NCI-H187 (cell line): ENCODE measurements at places on chromosomes 16 and 17.

DNA sequence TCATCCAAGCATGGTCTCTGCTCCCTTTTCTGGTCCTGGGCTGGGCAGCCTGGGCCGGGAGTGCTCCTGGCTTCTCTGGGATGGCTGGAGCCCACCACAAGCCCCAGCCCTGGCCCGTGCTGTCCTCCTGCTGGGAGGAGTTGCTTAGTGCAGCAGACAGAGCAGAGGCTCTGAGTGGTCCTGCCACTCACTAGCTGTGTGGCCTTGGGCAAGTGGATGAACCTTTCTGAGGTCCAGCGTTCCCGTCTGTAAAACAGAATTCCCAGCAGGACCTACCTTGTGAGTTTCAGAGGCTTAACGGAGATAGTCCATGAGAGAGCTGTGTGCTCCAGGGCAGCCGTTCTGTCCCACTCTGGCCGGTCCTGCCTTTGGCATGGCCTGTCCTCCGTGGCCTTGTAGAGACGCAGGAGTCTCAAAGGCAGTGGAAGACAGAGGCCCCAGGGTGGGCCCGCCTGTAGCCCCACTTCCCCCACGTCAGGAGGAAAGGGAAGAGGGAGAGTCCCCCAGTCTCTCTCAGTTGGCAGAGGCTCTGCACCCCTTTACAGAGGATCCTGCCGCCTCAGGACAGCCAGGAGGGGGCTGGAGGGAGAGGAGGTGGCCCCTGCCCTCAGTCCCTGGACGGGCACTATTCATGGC lies 7.8 kb downstream of the MYO15B start:
- DNase-seq, result no peak

DNA sequence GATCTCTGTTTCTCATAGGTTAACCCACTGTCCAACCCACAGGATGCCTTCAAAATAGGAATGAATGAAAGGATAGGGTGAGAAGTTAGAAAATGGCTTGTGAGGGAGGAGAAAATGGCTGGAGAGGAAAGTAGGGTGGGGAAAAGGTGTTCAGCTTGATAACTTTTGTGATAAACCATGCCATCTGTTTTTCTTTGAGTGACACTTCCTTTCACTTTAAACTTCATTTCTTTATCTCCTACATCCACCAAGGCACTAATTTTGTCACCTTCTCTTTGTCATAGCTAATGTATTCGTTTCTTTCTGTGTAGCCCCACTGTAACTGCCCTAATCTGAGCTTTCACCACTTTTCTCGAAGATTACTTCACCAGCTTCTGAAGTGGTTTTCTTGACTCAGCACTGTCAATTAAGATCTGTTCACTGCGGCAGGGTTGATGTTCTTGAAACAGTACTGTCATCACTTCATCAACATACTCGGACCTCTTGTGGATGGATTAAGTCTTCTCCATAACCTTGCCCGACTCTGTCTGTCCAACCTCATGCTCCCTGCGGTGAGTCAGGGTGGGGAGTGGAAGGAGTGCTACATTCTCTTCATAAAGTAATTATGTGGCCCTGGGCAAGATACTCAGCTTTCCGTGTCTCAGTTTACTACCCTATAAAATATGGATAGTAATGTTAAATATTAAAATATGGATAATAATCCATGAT lies 5.5 kb upstream of the KRT10 start:
- no peak for DNase-seq

DNA sequence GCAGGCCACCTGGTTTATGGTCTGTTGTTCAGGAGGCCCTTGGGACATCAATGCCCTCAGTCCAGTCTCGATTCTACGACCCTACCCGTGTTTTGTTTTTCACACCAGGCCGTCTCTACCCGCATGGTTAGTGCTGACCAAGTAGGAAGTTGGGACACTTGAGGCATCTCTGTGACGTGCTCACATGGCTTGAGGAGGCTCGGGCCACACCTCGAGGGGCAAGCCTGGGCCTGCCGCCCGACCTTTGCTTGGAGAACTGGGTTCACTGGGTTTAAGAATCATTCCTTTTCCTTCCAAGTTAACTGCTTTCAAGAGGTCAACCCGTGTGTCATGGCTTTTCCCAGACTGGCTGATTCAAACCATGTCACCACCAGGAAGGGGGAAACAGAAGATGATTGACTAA lies 86.8 kb downstream of the CMIP start:
- DNase-seq, result no peak

- DNase-seq, result no peak
Observed at GRCh38 chr16:57143149-57143921, 42.5 kb downstream of the PSME3IP1 start.

- no peak for DNase-seq
Observed at GRCh38 chr17:34547453-34548063, 31.8 kb upstream of the TMEM132E start.

DNA sequence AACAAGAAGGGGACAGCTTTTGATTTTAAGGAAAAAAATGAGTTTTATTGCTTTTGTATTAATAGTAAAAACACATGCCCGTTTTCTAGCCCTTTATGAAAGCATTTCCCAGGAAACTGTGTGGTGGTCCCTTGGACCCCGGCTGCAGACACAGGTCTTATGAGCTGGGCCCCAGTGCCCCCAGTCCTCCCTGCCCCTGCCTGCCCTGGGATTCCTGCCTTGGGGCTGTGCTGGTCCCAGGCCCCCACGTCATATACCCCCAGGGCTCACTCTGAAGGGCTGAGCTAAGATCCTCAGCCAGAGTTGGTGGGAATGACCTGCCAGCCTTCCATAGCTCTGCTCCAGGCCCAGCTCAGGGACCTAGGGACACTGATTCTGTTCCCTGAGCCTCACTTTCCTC lies 30.8 kb downstream of the GINS2 start:
- DNase-seq, result no peak

DNA sequence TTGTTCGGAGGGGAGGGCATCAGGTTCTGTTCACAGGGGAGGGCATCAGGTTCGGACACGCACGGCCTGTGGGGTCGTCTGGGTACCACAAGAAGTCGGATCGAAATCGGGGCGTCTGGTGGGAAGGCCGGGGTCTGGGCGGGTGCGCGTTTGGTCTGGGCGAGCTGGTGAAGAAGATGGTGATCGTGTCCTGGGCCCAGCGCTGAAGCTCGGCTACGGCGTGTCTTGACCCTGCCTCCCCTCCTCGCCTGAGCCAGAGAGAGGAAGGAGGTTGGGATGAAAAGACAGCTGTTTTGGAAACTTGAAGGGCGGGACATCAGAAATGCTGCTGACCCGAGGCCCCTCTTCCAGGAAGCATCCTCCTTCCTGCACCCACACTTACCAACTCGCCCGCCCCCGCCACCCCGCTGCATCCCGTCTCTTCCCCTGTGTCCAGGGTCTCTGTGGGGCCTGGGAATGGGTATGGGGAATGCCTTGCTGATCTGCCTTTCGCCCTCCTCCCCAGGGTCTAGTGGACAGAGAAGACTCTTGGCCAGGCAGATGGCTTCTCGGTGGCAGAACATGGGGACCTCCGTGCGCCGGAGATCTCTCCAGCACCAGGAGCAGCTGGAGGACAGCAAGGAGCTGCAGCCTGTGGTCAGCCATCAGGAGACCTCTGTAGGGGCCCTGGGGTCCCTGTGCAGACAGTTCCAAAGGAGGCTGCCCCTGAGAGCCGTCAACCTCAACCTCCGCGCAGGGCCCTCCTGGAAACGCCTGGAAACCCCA lies 498 bp downstream of the PIMREG start:
- no peak for DNase-seq

- DNase-seq, result no peak
Observed at GRCh38 chr16:47528431-47528830, 67.3 kb downstream of the PHKB start.

DNA sequence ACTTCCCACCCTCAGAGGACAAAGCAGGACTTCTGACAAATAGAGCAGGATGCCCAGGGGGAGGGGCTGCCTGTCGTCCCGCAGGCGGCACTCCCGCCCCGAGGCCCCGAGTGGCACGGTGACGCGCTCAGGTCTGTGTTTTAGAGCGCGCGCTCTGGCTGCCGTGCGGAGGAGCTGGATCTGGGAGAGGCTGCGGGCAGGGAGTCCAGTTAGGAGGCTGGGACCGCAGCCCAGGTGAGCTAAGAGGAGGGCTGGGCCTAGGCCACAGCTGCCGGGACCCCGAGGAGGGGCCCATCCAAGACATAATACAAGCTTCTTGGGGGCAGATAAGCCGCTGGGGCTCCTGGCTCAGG lies 6.4 kb downstream of the DOC2A start:
- peak; percentile 59 for DNase-seq

- no peak for DNase-seq
Observed at GRCh38 chr17:30312226-30312625, 20.5 kb upstream of the BLMH start.

DNA sequence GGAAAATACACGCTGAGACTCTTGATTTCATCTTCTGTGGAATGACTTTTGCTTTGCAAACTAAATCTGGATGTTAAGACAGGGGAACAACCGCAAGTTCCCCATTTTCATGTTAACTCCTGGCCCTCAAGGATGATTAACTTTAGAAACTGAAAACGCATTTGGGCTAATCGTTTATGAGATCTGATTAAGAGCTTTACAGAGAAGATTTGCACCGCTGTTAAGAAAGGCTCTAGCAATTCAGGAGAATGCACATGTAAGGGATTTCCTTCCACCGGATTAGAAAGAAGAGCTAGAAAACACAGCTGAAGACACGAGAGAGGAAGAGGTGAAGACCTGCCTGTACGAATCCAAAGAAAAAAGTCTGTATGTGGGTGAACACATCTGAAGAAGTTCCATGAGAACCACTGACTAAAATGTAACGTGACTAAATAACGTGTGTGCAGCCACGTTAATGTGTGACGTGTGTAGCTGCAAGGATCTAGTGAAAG lies 106.4 kb downstream of the YPEL2 start:
- DNase-seq, result no peak

GRCh38 chr17:9223531-9223930 lies 202.2 kb downstream of the NTN1 start:
- DNase-seq, result no peak

DNA sequence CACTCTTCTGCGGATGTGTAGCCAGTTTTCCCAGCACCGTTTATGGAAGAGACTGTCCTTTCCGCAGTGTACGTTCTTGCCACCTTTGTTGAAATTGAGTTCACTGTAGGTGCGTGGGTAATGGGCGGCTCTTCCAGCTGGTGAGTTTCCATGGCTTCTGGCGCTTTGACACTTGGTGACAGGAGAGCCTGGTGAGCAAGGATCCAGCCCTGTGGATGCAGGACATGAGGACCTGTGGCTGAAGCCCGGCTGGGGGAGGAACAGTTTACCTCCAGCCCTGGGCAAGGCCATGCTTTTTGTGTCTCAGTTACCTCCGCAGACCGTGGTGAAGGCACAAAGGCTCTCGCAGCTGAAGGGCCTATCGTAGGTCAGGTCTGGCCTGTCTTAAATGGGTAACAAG lies 166.5 kb downstream of the LAT start:
- no peak for DNase-seq

GRCh38 chr16:48188449-48189102 lies 32.8 kb upstream of the ABCC12 start:
- DNase-seq, result no peak

GRCh38 chr16:70688246-70688742 lies 2.4 kb upstream of the MTSS2 start:
- DNase-seq, result no peak

DNA sequence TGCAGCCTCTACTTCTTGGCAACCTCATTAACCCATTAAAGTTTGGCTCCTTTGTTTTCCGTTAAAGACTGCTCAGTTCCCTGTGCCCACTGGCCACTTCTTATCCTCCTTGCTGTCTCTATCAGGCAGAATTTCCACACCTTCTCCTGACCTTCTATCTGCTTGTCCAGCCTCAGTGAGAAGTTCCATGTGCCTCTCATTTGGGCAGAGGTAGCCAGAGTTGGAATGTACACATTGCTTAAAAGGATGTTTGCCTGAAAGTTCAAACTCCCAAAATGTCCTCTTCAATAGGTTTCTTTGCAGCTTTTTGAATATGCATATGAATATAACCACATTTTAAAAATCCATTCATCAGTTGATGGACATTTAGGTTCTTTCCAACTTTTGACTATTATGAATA lies 47.0 kb downstream of the HSD17B2 start:
- DNase-seq, result no peak

GRCh38 chr17:52383493-52384100 lies 225.1 kb upstream of the CA10 start:
- no peak for DNase-seq

GRCh38 chr16:71933017-71933416 lies 37.7 kb downstream of the IST1 start:
- DNase-seq, result no peak
